ENCODE measurements at places on chromosomes 7 and 10. TPM values are rescaled to one million over a fixed set of nuclear protein-coding genes. Genes with fewer than 3 reads are reported as not detected.

DNA sequence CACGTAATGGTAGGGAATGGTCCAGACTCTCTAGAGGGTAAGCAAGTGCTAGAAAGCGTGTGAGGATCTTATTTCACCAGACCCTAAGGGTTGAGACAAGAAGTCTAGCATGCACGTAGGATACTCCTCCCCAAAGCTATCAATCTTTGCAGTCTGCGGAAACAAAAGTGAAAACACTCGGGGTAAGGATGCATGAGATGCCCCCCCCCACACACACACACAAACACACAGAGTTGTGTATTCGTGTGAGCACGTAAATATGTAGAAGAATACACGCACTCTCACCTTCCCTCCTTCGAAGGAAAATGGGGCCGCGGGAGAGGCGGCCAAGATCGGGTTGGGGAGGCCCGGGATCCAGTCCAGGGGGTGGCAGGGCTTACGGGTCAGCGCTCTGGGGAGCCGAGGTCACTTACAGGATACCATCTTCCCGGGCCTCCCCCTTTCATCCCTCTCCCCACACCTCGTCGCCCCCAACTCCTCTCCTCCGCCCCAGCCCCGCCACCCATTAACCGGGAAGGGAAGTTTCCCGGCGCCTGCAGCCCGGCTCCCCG lies 455 bp downstream of the CUL2 start:
- ATAC-seq = peak; percentile 15

DNA sequence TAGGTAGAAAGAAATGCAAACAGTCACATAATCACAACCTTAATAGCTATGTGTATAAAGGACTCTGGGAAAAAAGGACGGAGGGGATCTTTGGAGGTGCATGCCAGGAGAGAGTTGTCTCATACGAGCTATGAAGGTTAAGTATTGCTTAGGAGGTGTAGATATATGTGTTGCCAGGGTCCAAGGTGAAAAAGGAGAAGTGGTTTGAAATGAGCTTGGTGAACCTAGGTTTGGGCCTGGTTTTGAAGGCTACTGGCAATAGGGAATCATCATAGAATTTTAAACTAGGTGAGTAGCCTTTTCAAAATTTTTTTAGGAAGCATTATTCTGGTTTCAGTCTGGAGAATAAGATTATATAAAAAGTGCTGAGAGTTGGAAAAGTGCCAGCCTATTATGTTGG lies 336.8 kb downstream of the AUTS2 start:
- ATAC-seq = no peak

GRCh38 chr7:32660936-32661335 lies 165.6 kb downstream of the AVL9 start:
- no peak for ATAC-seq

GRCh38 chr10:13882119-13882711 lies 295.4 kb downstream of the PRPF18 start:
- ATAC-seq = no peak

DNA sequence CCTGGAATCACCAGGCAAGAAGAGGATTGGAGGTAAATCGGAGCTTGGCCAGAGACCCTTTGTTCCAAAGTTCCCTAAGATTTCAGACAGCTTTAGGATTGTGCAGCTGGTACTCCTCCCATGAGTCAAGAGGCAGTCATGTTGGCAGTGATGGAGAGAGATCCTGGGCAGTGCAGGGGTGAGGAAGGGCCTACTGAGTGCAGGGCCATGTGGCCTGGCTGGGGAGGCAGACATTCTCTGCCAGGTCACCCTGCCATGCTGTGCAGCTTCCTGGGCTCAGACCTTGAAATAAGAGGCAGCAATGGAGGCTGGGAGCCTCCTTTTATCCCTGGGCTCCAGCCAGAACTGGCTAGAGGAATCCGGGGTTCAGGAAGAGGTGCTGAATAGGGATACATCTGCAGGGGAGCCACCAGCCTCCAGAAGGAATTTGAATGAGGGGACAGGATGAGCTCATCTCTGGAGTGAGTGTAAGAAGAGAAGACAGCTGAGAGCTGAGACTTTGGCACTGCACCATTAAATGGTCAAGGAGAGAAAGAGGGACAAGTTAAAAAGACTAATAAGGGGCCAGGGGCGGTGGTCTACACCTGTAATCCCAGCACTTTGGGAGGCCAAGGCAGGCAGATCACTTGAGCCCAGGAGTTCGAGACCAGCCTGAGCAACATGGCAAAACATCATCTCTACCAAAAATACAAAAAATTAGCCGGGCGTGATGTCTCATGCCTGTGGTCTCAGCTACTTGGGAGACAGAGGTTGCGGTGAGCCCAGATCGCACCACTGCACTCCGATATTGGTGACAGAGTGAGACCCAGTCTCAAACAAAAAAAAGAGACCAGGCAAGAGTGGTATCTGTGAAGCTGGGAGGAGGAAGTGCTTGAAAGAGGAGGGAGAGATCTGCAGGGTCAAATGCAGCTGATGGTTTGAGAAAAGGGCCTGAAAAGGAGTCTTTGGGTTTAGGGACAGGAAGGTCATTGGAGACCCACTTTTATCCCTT lies 12.0 kb downstream of the SFTPD start:
- no peak for ATAC-seq

DNA sequence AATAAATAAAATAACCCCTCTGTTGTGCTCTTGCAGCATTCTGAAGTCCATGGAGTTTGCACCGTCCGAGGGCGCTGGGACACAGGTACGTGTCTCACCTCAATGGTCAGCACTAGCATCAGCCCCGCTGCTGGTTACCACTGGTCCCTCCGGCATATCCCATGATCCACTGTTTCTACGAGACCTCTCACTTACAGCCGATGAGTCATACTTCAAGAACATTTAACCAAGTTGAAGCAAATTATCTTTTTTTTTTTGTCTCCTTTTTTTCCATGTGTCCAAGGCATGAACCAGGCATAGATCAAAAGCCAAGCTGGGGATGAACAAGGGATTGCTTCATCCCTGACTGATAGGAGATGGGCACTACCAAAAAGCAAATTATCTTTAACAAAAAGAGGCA lies 92.9 kb upstream of the SH2B2 start:
- no peak for ATAC-seq

DNA sequence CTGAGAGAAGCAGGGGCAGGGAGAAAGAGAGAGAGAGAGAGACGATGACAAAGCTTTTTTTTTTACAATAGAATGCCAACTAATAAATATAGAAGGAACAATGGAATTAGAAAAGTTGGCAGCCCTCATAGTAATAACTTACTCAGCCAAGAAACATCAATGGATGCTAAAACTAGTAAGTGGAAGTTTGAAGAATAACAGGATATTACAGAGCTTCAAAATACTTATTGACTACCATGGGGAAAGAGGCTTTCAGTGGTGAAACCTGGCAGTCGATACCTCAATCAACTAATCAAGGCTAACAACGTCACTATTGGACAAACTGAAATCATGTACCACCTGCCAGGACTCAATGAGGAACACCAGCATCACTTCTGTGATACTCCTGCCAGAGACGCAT lies 100.5 kb upstream of the LRRC4 start:
- ATAC-seq = no peak

The NUTM2E gene
- total RNA-seq = not detected

The KIN gene
- 11.0 TPM for total RNA-seq

The AKR1D1 gene
- total RNA-seq = not detected

The ADRA2A gene
- total RNA-seq = not detected

The MRPL43 gene
- 58.7 TPM for total RNA-seq

The TECPR1 gene
- total RNA-seq = 37.1 TPM

The PSTK gene
- total RNA-seq = 2.8 TPM
